ENCODE measurements at places on chromosomes 2 and 18.

GRCh38 chr18:23247896-23248295 is 112.6 kb downstream of the CABLES1 start:
- DNase-seq: no peak

DNA sequence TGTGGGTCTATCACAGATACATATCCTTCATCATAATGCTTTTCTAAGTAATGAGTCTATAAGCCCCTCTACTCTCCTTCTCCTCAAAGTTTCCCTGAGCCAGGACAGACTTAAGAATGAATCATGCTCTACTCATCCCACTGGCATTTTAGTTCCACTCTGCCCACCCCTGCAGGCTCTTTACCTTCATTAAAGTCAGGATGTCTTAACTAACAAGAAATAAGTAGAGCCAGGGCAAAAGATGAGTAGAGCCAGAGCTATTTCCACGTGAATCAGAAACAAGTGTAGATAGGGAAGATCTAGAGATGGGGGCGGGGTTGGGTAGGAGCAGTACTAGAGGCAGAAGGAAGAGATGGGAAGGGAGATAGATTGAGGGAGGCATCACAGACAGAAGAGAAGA is 790.5 kb downstream of the RNF144A start:
- DNase-seq: no peak

DNA sequence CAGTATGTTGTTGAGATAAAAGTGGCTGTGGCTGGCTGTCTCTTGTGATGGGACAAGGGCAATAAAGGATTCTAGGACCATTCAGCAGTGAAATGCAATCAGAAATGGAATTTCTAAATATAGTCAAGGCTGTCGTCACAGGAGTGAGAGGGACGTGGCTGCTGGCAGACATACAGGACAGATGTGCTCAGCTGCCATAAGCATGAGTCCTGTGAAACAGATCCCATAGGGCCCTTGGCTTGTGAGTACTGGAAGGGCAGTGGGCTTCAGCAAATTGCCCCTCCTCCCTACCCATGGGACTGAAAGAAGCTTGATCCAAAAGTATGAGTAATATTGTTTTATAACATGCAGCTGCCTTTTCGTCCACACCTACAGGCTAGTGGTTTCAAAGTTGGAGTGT is 4.2 kb upstream of the CNNM3 start:
- no peak for DNase-seq

DNA sequence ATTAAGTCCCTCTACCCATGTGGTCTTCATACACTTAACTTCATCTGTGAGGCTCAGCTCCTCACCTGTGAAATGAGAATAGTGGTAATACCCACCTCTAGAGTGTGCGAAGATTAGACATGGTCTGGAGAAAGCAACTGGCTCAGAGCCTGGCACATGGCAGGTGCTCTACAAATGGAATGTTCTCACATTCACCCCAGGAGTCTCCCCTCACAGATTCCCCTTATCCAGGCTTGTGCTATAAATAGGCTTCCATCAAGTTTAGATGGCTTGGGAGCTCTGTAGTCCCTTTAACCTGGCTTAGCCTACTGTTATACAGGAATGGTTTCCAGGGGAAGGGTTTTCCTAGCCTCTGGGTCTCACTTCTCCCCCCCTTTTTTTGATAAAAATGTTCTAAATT is 455.9 kb downstream of the RNF144A start:
- no peak for DNase-seq

- DNase-seq: peak; percentile 30
Observed at GRCh38 chr2:241887806-241888522, 18.4 kb downstream of the RTP5 start.

GRCh38 chr2:160292225-160292624 is 92.2 kb upstream of the ITGB6 start:
- no peak for DNase-seq

GRCh38 chr2:167820488-167820887 is 426.9 kb downstream of the STK39 start:
- DNase-seq: no peak

DNA sequence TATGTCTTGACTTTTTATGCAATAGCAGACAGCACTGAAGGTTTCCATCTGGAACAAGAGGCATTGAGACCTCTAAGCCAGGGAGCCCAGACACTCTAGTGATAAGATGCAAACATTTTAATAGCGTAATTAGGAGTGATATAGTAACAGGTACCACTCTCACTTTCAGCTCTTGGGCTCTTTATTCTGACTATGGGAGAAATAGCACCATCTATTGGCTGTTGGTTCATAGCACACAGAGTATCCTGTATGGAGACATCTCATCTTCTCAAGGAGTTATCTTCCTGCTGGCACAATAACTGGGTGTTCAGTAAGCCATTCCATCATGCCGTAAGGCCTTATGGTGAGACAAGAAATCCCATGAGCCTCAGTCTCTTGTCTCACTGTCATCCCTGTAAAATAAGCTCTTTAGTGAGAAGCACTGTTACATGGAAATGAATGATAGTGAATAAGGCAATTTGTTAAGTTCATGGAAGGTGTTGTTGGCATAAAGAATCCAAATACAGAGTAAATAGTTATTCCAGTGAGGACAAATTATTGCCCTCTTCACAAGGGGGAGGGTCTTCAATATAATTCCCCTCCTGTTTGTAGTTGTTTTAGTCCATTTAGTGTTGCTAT is 48.3 kb downstream of the THUMPD2 start:
- peak; percentile 33 for DNase-seq

- no peak for DNase-seq
Observed at GRCh38 chr2:229640636-229641035, 73.7 kb downstream of the DNER start.

- no peak for DNase-seq
Observed at GRCh38 chr2:204738721-204739120, 193.4 kb downstream of the PARD3B start.

DNA sequence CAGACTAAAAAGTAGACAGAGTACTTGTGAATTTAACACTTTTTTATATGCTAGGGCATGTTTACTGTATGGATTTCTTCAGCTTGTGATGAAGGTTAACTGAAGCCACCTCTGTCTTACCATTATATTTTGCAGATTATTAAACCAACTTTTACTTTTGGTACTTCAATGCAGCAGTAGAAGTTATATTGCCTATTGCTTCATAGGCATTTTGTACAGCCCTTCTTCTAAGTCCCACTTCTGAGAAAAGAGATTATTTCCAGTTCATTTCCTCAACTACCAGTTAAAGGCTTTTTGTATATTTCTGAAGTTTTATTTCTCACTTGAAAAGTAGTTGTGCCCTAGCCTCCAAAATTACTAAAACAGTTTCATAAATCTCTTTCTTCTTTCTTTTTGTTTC is 256.4 kb upstream of the FBXO11 start:
- DNase-seq: no peak

GRCh38 chr2:85750587-85751575 is 2.9 kb upstream of the ATOH8 start:
- peak; percentile 76 for DNase-seq

DNA sequence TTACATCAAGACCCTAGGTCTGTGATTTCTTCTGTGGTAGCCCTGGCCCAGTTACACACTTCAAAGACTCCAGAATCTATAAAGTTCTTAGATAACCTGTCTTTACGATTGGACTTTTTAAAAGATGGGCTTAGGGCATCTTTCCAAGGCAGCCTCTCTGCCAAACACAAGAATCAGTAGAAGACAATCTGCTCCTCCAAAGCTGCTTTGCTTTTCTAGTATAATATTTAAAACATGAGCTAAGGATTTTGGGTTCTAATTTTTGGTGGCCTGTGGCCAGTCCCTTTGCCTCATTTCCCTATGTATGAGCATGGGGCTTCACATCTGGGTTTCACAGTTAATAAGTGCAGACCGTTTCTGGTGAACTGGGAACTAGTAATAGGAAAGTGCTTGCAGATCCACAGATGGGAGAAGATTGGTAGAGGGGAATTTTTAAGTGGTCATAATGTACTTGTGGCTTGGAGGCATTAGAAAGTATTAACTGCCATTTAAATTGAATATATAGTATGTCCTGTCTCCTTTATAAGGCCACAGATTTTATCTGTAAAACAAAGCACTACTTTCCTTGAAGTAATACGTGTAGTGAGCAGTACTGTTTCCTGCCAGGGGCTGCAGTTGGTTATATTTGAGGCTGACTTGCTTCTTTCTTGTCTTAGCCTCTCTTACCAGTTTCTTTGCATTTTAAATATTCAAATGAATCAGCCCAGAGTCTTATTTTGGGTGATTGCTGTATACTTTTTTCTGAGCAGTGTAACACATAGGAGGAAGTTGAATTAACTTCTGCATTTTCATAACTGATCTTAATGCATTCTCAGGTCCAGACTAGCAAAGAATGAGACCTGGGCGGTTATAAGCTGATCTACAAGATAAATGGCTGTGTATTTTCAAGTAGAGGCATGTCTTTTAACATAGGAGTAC is 1.5 kb downstream of the ARPC2 start:
- peak; percentile 50 for DNase-seq

DNA sequence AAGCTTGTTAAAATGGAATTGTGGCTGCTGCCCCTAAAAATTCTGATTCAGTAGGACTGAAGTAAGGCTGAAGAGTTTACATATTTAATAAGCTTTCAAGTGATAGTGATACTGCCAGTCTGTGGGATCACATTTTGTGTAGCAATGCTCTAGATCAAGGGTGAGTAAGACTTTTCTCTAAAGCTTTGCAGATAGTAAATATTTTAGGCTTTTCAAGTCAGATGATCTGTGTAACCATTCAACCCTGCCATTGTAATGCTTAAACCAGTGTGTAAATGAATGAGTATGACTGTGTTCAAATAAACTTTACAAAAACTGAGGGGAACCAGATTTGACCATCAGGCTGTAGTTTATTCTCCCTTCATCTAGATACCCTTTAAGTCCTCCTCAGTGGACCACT is 92.7 kb downstream of the PIK3C3 start:
- no peak for DNase-seq

- peak; percentile 47 for DNase-seq
Observed at GRCh38 chr2:109331081-109331480, 202.1 kb downstream of the SH3RF3 start.

DNA sequence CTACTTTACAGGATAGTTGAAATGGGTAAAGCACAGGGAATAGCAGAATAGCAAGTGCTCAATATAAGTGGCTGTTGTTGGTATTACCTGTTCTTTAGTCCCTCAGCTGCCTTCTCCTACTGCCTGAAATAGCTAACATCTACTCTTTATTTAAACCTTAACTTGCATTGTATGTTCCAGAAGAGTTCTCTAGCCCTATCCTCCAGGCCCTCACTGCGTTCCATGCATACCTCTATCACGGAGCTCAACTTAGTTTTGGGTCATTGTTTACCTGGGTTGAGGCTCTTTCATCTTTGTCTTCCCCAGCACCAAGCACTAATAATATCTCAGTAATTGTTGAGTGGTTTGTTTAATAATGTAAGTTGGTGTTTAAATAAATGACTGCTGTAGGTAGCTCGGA is 242.2 kb upstream of the FANCL start:
- DNase-seq: no peak

GRCh38 chr18:3995476-3996102 is 459.5 kb downstream of the DLGAP1 start:
- DNase-seq: peak; percentile 86

GRCh38 chr2:128405467-128405900 is 86.8 kb upstream of the HS6ST1 start:
- no peak for DNase-seq

GRCh38 chr2:50722776-50723175 is 309.2 kb downstream of the NRXN1 start:
- no peak for DNase-seq

DNA sequence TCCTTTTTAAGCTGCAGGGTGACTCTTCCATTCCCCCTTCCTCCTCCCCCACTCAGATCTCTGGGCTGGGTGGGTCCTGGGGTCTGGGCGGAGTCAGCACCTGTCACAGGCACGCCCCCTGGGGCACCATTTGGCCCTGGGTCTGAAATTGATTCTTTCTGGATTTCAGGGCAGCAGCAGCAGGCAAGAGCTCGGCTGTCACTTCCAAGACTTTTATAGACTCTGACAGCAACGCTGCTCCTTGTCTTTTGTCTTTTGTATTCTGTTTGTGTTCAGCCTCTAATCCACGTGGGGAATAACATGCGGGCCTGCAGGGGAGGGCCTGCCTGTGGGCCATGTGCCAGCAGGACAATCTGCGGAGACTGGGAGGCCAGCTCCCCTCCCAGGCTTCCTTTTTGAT is 3.9 kb downstream of the BOD1L2 start:
- no peak for DNase-seq

- DNase-seq: no peak
Observed at GRCh38 chr2:228839421-228839876, 431.6 kb downstream of the PID1 start.

- DNase-seq: no peak
Observed at GRCh38 chr2:233089851-233090250, 29.7 kb downstream of the INPP5D start.

DNA sequence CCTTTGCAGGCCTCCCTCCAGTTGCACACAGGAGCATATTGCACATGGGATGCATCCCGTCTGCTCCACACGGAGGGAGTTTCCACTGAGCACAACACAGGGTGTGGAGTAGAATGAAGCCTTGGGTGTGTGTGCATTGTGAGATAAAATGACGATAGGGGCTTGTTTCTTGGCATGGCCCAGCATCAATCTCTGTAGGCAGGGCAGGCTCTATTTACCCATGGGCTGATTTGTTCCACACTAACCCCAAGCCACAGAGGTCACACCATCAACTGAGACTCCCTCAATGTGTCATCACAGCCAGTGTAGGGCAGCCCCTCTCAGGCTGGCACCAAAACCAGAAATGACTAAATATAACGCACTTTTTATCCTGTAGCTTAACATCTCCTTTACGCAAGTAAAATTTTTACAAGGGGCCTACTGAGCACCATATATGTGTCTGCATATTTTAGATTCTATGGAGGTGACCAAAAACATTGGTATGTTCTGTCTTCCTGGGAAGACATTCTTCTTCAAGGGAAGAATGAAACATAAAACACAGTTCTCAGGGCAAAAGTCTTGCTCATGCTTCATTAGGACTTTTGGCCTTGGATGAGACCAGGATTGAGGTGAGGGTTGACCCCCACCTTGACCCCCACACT is 2.7 kb upstream of the GKN1 start:
- DNase-seq: no peak

- DNase-seq: no peak
Observed at GRCh38 chr2:33015421-33016142, 68.8 kb downstream of the LTBP1 start.

- DNase-seq: no peak
Observed at GRCh38 chr2:191462370-191462769, 215.6 kb upstream of the NABP1 start.

DNA sequence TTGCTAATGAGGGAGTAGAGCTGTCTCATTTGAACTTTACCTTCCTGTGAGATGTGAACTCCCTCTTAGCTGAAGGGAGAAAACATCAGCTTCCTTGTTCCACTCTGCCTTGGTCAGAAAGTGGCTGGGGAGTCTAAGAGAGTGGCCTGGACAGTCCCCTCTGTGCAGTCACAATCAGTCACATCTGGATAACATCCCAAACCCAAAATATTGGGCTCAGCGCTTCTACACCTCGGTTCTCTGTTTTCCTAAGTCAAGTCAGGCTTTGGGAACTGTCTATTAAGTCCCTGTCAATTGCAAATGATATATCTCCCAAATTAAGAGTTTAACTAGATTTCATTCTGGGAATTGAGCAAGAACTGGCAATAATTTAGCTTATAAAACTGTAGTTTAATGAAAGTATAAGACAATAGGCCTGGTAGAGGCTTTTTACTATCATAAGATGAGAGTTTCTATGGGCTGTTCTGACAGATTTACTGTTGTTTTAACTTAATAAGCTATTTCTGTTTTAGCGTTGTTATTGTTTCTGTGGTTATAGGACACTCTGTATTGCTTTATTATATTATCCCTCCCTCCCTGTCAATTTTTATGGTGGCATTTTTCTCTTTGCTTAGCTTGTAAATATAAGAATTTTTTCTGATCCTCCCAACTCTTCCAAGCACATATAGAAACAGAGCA is 135.1 kb upstream of the LHCGR start:
- DNase-seq: no peak

- DNase-seq: no peak
Observed at GRCh38 chr2:73063909-73064875, 7.3 kb downstream of the SFXN5 start.

GRCh38 chr2:33205693-33206434 is 259.1 kb downstream of the LTBP1 start:
- DNase-seq: no peak

Data from common myeloid progenitor, CD34-positive (primary cell).